ENCODE measurements at places on chromosomes 11 and 22. TPM values are rescaled to one million over a fixed set of nuclear protein-coding genes. Genes with fewer than 3 reads are reported as not detected.

The OR10AG1 gene
- total RNA-seq = not detected

The TRPM5 gene
- total RNA-seq = 0.84 TPM

The NXPE4 gene
- total RNA-seq = not detected

The RAC2 gene
- 1.7 TPM for total RNA-seq

The DEUP1 gene
- 1.7 TPM for total RNA-seq

The RIBC2 gene
- 7.0 TPM for total RNA-seq

The DUSP8 gene
- 15.9 TPM for total RNA-seq

The CASP12 gene
- total RNA-seq = not detected

- DNase-seq = no peak
Observed at GRCh38 chr22:41092847-41093411, 537 bp downstream of the EP300 start.

- no peak for DNase-seq
Observed at GRCh38 chr11:47400768-47401279, 7.6 kb upstream of the SLC39A13 start.

DNA sequence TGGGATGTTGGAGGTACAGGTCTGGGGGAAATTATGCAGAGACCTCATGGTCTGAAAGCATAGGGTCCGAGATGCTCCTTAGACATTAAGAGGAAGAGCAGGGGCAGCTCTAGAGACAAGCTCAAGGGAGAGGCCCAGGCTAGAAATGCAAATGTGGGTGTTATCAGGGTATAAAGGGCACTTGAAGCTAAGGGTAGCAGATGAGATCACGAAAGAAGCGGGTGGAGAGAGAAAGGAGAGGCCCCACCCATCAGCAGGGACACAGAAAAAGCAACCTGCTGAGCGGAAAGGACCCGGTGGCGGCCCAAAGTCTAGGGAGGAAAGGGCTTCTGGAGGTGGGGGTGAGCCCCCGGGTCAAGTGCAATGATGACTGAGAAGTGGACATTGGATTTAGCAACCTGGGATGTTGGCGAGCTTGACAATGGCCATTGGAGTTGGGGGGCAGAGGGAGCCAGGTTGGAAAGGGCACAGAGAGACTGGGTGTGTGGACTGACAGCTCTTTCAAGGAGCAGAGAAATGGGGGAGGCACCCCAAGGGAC is 8.9 kb downstream of the TMPRSS6 start:
- DNase-seq = no peak

- DNase-seq = no peak
Observed at GRCh38 chr22:28930357-28931007, 47.1 kb downstream of the ZNRF3 start.

DNA sequence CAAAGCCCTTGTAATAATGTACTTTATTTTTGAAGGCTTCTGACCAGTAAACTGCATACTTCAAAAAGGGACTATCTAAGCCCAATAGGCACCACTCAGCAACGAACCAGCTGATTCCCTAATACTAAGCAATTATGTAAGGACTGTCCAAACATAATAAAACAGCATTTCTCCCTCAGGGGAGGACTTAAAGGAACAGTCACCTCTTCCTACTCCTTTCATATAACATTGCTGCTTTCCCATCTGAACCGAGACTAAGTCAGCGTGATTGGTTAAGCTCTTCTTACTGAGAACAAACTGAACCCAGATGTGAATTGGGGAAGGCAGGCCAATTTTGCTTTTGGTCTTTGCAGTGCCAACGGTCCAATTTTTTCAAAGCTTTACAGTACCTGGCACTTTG is 420.0 kb downstream of the METTL15 start:
- no peak for DNase-seq

GRCh38 chr22:37817705-37818408 is 5.3 kb upstream of the GALR3 start:
- DNase-seq = peak; percentile 87

DNA sequence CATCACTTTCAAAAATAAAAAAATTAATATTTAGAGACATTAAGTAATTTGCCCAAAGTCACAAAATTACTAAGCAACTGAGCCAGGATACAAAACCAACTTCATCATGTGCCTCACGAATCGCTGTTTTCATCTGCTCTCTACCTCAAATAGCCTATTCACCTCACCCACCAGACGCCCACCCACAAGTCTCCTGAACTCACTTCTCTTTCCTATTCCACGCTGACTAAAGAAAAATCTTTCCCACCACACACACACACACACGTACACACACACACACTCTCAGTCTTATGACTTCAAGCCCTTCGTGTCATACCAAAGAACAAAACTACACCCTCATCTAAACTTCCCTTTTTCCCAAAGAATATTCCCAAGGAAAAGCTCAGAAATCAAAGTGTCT is 2.2 kb downstream of the OR8B12 start:
- DNase-seq = no peak

DNA sequence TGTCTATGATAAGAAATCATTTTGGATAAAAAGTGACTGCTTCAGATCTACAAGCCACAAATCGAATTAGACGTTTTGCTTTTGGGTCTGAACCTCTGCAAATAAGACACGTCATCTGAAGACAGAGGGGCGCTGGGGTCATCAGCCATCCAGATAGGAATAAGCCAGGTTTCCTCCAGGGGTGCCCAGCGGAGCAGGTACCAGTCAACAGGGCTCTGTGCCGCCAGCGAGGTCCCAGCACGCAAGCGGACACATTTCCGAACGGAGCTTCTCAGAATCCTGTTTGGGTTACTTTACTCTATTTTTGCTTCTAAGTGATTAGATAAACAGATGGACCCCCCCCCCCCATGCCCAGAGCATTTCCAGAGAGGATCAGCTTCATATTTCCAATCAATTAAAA is 873.8 kb downstream of the BRD1 start:
- no peak for DNase-seq

GRCh38 chr11:14584595-14584994 is 59.0 kb upstream of the PDE3B start:
- no peak for DNase-seq

- DNase-seq = no peak
Observed at GRCh38 chr11:88115828-88116755, 59.2 kb downstream of the RAB38 start.

DNA sequence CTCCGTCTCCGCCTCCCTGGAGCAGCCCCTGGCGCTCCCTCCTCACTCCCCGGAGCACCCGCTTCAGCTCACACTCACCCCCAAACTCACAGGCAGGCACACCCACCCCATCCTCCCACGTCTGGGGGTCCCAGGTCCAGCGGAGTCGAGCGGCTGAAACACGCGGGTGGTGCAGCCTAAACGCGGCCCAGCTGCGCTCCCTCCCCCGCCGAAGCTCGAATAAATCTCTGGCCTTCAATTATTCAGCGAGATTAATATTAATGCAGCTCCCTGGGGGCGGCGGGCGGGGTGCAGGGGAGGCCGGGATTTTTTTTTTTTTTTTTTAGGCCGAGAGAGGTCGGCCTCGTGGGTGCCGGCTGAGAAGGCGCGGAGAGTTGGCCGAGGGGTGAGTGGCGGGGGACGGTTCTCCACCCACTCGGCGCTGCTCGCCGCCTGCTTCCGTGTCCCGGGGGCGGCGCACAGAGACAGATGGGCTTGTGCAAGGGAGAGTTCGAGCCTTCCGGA is 524 bp upstream of the SLC1A2 start:
- no peak for DNase-seq

DNA sequence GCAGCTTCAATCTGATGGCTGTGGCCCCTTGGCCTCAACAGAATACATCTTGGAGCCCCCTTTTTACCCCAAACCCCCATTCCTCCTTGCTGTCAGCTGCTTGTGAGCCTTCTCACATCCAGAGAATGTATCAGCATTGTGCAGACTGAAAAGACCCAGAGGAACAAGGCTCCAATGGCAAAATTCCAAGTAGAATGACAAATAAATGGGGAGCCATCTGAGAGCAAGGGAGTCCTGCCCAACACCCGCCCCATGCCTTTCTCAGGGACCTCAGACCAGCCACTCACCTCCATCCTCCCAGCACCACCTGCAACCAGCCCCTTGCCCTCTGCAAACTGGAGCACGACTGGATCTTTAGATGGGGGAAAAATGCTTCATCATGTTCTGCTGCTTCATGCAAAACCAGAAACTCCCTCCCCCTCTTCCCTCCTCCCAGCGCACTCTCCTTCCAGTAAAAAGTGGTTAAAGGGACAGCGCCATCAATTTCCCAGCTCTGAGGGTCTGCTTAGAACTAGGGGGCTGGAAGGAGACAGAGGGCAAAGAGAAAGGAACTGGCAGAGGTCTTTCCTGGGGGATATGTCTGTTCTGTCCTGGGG is 2.2 kb upstream of the NEFH start:
- DNase-seq = no peak

DNA sequence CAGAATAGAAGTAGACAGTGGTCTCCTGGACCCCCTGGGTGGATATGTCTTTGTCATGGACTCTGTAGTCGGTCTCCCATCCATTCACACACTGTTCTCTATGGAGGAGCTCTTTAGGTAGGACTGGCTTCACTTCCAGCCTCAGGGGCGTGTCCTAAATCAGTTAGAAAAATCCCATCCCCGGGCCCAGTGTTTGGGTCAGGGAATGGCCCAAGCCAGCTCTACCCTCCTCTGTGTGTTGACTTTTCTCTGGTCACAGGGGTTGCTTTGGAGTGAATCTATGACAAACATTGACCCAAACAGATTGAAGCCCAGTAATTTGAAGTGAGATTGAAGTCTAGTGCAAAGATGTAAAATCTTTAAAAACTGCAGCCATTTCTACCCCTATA is 34.0 kb downstream of the WEE1 start:
- no peak for DNase-seq

GRCh38 chr11:116073854-116074837 is 569.9 kb upstream of the CADM1 start:
- DNase-seq = no peak

DNA sequence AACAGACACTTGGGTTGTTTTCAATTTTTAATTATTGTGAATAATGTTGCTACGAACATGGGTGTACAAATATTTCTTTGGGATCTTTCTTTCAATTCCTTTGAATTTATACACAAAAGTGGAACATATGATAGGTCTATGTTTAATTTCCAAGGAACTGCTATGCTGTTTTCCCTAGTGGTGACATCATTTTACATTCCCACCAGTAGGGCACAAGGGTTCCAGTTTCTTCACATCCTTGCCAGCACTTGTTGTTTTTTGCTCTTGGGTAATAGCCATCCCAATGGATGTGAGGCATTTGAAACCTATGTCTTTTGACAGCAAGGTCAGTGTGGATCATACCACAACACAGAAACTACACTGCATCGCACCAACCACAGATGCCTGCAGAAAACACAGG is 41.8 kb upstream of the SCN3B start:
- no peak for DNase-seq

GRCh38 chr22:22074634-22075381 is 92.2 kb upstream of the TOP3B start:
- DNase-seq = no peak

GRCh38 chr11:12725055-12725862 is 51.0 kb downstream of the TEAD1 start:
- no peak for DNase-seq
